Hematopoietic multipotent progenitor cell treated with erythropoietin and hydrocortisone succinate and interleukin-3 and kit ligand, for 4 days (in vitro differentiated cells): ENCODE measurements at places on chromosomes 5 and 9.

DNA sequence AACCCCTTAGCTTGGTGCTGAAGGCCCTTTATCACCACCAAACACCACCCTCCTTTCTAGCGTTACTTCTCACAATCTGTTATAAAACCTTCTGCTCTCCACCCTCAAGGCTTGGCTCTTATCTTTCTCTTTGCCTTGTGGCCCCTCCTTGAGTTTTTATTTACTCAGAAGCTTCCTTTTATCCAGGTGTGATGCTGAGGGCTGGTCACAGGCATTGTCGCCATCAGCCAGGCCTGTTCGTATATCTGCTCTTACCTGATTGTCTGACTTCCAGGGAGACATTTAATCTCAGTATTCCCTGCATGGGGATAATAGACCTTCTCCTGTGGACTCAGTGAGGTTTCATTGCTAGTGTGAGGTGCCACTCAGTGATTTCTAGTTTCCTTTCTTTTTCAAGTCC, 34.2 kb downstream of the MEGF10 start:
- peak; percentile 46 for DNase-seq

- peak; percentile 75 for DNase-seq
These were observed at the start of gene CLIC3 for GRCh38 chr9:136996361-136997292. TSS of gene CLIC3 (minus strand) at chr9:136996568. CDS start at chr9:136996543, 25 bp downstream.

- no peak for DNase-seq
These were observed 87.0 kb downstream of the IQGAP2 start for GRCh38 chr5:76489877-76490688.

- peak; percentile 38 for DNase-seq
These were observed 2.7 kb downstream of the UBAC1 start for GRCh38 chr9:135958485-135958884.

DNA sequence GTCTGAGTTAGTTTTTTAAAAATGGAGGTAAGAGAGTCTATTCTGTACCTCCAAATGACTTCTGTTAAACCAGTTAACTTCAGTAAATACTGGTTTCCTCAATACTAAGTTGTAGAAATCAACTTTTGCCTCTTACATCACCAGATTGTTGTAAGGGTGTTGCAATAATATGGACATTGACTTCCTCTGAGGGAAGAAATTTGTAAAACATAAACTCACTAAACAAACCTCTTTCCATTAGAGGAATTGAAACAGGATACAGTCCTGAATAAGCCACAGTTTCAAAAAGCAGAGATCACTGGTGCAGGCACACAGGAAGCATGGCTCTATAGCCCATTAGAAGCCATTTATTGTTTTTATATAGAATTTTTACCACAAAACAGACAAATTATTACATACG, 32.7 kb upstream of the SLCO6A1 start:
- DNase-seq = peak; percentile 53

GRCh38 chr5:125257997-125258396, 511.6 kb upstream of the ZNF608 start:
- no peak for DNase-seq

DNA sequence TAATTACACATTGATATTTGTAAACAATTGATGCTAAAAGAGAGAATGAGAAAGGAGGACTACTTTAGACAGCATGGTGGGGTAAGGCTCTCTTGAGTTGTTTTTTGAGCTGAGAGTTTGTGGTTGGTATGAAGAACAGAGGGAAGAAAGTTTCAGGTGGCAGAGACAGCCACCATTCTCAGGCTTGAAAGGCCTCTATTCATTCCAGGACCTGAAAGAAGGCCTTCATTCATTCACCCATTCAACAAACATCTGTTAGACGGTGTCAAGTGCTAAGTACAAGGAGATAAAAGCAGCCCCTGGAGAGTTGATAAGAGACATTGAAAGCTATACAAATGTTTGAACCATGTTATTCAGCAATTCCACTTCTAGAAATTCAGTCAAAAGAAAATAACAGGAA, 21.7 kb upstream of the ADAM19 start:
- no peak for DNase-seq

- DNase-seq = peak; percentile 96
These were observed 779 bp downstream of the FAM13B start for GRCh38 chr5:138032028-138032571.

DNA sequence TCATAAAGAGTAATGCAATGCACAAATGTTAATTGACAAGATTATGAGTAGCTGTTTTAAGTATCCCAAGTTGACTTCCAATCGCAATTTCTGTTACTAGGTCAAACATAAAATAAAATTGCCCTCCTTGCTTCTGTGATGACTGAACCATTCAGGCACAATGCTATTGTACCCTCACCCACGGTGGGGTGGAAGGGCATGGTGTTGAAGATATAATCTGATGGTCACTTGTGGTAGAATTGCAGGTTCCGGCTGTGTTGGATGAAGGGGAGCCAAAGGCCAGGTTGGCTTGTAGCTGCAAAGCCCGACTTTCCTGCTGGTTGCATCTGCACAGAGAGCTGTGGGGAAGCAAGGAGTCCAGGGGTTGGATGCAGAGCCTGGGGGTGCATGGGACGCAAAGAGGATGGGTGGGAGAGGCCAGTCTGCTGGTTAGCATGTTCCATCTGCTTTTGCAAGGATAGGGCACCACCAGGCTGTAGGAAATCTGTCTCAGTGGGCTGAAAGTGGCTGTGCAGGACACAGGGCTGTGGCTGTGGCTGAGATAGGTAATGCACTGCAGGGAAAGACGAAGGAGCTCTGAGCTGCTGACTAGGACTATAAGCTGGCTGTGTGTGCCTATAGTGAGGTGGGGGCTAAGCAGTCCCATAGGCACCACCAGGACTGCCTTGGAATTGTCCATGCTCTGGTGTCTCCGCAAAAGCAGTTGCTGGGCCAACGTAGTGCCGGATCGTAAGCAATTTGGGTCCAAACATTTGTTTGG, 31.5 kb upstream of the PUM3 start:
- no peak for DNase-seq

- DNase-seq = no peak
These were observed 200.0 kb downstream of the ATP10B start for GRCh38 chr5:160651692-160652645.

DNA sequence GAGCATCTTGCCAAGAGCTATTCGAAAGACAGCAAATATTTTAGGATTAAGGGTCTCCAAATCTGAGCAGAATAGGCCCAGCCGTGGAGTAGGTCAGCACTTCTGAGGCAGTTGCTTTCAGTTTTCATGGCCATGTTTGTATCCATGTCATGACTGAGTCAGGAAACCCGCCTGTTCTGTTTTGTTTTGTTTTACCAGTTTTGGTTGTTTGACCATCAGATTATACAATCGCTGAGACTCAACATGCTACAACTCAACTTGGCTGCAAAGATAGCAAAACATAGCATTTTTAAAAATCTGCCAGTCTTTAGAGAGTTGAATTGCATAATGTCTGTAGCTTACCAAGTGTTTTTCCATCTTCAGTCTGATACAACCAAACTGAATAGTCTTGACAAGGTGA, 185.1 kb upstream of the ZNF462 start:
- no peak for DNase-seq

- peak; percentile 89 for DNase-seq
These were observed 53.2 kb downstream of the ZNF474 start for GRCh38 chr5:122182491-122182921.

DNA sequence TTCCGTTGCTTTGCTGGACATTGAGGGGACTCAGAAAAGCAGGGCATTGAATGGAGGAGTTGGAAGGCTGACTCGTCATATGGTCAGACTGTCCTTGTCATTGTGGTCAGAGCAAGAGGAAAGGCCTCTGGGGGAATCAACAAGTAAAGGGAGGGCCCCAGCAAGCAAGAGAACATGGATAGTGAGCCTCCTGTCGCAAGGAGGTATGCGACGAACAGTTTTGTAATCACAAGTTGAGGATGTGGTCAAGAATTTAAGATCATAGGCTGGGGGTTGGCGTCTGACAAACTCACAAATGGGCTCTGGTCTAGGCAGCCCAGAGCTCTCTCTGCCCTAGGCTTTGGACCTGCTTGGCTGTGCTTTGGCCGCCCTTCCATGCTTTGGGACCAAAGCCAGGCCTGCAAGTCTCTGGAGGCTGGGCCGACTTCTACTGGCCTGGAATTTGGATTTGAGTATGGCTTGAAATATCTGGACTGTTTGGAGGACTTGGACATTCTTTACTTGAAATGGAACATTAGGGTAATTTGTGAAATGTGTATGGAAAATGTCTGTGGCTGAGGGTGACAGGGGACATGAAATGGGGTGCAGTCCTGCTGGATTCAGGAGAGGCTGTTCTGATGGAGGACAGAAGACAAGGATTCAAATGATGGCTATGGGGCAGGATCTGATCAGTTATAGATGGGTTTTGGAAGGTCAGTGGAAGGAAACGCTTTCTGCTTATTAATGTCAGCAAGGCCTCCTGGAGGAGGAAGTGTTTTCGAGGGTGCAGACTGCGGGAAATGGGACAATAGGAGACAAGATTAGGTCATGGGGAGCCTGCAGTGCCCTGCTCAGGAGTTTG, 19.2 kb upstream of the NDST1 start:
- peak; percentile 80 for DNase-seq

- DNase-seq = no peak
These were observed 8.8 kb upstream of the ASB6 start for GRCh38 chr9:129650680-129651235.

DNA sequence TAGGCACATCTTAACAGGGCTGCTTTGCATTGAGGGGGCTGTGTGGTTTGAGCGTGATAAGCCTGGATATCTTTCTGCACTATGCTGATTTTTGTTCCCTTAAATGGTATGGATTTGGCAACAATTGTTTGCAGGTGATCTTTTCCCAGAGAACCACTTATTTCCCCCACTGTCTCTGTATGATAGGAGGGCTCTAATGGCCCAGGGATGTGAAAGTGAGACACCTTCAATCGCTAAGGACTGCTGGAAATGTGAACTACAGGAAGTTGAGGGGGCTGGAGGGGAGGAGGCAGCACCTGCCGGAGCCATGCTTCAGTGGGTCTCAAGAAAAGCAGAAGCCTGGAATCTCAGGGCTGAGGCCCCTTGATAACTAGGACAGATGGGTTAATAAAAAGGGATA, 29.4 kb downstream of the SYK start:
- no peak for DNase-seq

GRCh38 chr9:21837501-21837900, 35.1 kb downstream of the MTAP start:
- no peak for DNase-seq

GRCh38 chr5:127492854-127493738, 24.3 kb upstream of the PRRC1 start:
- DNase-seq = peak; percentile 80

- no peak for DNase-seq
These were observed 212.2 kb upstream of the MVB12B start for GRCh38 chr9:126114409-126114760.

- DNase-seq = no peak
These were observed 48.3 kb upstream of the ICE1 start for GRCh38 chr5:5374009-5374715.

DNA sequence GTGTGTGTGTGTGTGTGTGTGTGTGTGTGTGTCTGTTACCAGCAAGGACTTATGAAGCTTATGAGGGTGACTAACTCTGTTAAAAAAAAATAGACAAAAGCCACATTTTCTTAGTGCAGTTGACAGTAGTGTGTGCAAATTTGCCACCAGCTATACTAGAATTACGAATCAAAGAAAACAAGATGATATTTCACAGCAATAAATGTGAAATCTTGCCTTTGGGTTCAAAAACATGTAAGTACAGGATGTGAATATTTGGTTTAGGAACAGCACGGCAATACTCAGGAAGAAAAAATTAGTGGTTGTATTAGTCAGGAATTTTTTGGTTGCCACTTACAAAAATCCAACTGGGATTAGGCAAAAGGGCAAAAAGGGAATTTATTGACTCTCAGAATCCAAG, 117.4 kb downstream of the NPR3 start:
- no peak for DNase-seq

DNA sequence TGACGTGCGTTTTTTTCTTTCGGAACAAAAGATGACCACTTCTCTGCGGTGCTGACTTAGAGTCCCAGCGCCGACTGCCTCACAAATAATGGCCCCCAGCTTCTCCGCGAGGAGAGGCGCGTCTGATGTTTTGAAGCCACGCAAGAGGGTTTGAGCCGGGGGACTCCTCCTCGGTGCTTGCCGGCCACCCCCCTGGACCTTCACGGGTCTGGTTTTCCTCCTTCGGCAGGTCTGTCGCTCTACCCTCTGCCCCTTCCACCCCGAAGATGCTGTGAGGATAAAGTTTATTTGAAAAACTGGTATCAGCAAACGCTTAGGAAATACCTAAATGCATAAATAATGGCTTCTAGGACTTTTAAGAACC, 584 bp downstream of the USP20 start:
- DNase-seq = peak; percentile 47

- no peak for DNase-seq
These were observed 138.7 kb upstream of the PPP1R26 start for GRCh38 chr9:135340726-135341475.

GRCh38 chr9:125235804-125236519, 5.2 kb downstream of the HSPA5 start:
- DNase-seq = no peak

- DNase-seq = peak; percentile 84
These were observed 52.9 kb downstream of the COMMD10 start for GRCh38 chr5:116137544-116138378.

DNA sequence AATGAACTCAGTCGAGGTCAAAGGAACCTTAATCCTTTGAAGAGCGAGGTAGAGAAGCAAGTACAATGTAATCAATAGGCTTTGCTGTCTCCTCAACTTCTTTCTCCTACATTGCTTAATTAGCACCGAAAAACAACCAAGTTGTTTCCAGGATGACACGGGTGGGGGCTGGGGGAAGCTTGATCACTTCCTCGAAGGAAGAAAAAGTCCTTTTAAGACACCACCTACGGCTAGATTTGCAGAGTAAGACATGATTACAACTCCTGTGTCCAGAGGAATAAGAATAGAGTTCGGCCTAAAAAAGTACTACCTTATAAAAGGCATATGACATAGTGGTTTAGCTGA, 811 bp upstream of the ARRDC3 start:
- peak; percentile 62 for DNase-seq

GRCh38 chr5:113140837-113141671, 164.5 kb downstream of the DCP2 start:
- DNase-seq = no peak

GRCh38 chr5:57676222-57677098, 193.8 kb upstream of the ACTBL2 start:
- DNase-seq = no peak

GRCh38 chr5:157747766-157748700, 4.5 kb downstream of the LSM11 start:
- no peak for DNase-seq

- peak; percentile 83 for DNase-seq
These were observed 1.2 kb upstream of the GPBP1 start for GRCh38 chr5:57172466-57173318.

GRCh38 chr9:106916466-106917235, 53.7 kb downstream of the ZNF462 start:
- DNase-seq = peak; percentile 64

DNA sequence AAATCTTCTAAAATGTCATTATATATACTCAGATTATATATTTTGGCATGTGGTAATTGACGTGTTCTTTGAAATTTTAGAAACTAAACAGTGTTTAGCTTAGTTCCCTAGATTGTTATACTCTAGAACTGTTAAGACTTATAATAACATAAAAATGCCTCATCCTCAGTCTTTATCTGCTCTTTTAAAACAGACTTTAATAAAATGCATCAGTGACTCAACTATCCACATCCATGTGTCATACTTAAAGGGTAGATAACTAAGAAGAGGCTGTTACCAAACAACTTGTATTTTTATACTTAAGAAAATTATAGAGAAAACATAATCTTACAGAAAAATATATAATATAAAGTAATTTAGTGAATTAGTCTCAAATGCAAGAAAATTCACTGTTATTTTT, 15.2 kb downstream of the NFIL3 start:
- DNase-seq = no peak
